ENCODE measurements at places on chromosomes 5 and 9.

DNA sequence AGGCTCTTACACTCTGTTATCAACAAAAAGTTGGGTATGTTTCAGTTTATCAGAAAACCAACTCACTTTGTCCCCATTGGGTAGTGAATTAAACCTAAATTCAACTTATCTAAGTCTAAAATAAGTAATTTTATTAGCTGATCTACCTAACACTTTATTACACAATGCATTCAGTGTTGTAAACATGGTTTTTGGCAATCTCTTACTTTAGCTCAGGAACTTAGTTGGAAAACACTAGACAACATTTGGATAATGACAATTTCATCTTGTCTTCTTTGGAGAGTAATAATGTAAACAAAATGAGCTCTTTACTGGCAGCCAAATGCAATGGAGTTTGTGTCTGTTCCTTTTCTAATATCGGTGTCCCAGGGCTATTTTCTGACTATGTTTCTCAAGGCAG is 33.0 kb downstream of the FGF10 start:
- no peak overlapping the region for H3K27ac ChIP-seq
- H3K4me1 ChIP-seq = no peaks in the 10 kb centered on the region
- no peaks in the 10 kb centered on the region for H3K27me3 ChIP-seq
- no peak overlapping the region for H3K4me3 ChIP-seq

GRCh38 chr5:95881833-95882232 is 59.3 kb upstream of the GLRX start:
- no peaks in the 10 kb centered on the region for H3K27me3 ChIP-seq
- peaks cover 3% of the 10 kb centered on the region for H3K4me1 ChIP-seq

GRCh38 chr9:137619240-137620047 is 639 bp downstream of the EHMT1 start:
- H3K4me1 ChIP-seq = peaks cover 42% of the 10 kb centered on the region
- H3K36me3 ChIP-seq = peaks cover 5% of the 10 kb centered on the region
- peak overlapping the region; percentile 94 for H3K27ac ChIP-seq

DNA sequence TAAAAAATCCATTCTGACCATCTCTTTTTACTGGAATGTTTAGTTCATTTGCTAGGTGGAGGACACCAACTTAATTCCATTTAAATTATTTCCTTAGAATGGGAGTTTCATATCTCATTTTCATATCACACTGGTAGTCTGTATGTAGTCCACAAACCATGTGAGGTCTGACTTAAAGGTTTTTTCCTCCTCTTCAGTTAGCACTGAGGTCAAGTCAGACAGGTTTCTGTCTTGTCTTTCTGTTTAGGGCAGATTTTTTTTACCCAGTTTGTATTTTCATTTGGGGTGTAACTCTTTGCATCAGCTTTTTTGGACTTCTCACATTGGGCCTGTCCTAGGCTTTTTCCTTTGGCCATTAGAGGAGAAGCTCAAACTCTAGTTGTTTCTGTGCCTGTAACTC is 75.3 kb downstream of the RANBP17 start:
- H3K4me3 ChIP-seq = no peak overlapping the region
- no peaks in the 10 kb centered on the region for H3K4me1 ChIP-seq
- H3K36me3 ChIP-seq = peaks cover 28% of the 10 kb centered on the region
- no peaks in the 10 kb centered on the region for H3K27me3 ChIP-seq

GRCh38 chr5:33824516-33825195 is 67.1 kb downstream of the ADAMTS12 start:
- H3K4me1 ChIP-seq = peaks cover 46% of the 10 kb centered on the region
- no peaks in the 10 kb centered on the region for H3K36me3 ChIP-seq
- H3K27me3 ChIP-seq = no peaks in the 10 kb centered on the region
- H3K4me3 ChIP-seq = no peak overlapping the region

DNA sequence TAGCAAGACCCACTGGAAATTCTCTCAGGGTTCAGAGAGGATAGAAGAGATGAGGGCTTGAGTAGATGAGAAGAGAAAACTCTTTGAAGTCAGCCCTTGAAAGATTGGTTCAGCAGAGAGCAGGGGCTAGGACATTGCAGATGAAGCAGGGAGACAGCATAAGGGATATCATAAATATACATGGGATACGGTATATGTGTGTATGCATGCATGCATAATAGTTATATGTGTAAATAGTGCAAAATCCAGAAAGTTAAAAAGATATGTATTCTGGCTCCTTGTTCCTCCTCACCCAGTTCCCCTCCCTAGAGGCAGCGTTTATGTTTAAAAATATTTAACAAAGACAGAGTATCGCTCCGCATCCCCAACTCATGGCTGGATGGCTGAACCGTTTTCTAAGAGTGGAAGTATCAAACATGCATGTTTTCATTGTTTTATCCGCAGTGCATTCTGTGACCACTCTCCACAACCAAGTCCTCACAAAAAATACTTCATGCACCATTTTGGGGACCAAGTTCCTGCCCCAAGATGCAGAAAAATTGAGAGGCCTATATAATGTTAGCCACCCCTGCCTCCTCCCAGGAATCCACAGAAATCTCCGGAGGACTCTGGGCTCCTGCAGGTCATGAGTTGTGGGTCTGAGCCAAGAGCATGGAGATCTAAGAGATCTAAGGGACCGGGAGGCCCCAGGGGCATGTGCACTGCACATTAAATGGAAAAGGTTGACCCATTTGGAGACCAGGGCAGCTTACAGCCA is 119.5 kb downstream of the MTX3 start:
- H3K27me3 ChIP-seq = peaks cover 25% of the 10 kb centered on the region
- no peak overlapping the region for H3K27ac ChIP-seq
- no peaks in the 10 kb centered on the region for H3K36me3 ChIP-seq
- no peak for DNase-seq

DNA sequence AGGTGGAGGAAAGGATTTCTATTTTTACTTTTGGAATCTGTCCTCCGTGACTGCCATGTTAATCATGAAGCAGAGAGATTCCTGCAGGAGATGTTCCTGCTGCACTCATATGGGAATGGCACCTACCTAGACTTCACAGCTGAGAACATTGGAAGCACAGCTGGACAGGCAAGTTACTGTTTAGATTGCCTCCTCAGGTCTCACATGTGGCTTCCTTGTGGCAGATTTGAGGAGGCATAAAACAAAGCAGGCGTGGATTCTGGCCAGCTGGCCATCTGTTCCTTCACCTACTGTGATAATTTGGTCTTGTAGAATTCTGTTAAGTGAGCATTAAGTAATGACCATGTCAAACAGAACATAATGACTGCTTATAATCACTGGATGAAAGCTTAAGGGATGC is 193.4 kb downstream of the EDIL3 start:
- H3K4me1 ChIP-seq = peaks cover 25% of the 10 kb centered on the region
- no peak for DNase-seq
- peak overlapping the region; percentile 64 for H3K27ac ChIP-seq
- no peak overlapping the region for H3K4me3 ChIP-seq

- H3K27ac ChIP-seq = no peak overlapping the region
- H3K4me1 ChIP-seq = peaks cover 1% of the 10 kb centered on the region
- no peaks in the 10 kb centered on the region for H3K27me3 ChIP-seq
Observed at GRCh38 chr5:94508461-94509148, 109.8 kb downstream of the KIAA0825 start.

DNA sequence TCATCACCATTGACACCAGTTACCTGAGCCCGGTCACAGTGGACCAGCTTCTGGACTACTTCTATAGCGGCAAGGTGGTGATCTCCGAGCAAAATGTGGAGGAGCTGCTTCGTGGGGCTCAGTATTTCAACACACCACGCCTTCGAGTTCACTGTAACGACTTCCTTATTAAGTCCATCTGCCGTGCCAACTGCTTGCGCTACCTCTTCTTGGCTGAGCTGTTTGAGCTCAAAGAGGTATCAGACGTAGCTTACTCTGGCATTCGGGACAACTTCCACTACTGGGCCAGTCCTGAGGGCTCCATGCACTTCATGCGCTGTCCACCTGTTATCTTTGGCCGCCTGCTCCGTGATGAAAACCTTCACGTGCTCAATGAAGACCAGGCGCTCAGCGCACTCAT is 520 bp downstream of the CCIN start:
- peaks cover 19% of the 10 kb centered on the region for H3K4me1 ChIP-seq
- H3K36me3 ChIP-seq = no peaks in the 10 kb centered on the region
- no peaks in the 10 kb centered on the region for H3K27me3 ChIP-seq

DNA sequence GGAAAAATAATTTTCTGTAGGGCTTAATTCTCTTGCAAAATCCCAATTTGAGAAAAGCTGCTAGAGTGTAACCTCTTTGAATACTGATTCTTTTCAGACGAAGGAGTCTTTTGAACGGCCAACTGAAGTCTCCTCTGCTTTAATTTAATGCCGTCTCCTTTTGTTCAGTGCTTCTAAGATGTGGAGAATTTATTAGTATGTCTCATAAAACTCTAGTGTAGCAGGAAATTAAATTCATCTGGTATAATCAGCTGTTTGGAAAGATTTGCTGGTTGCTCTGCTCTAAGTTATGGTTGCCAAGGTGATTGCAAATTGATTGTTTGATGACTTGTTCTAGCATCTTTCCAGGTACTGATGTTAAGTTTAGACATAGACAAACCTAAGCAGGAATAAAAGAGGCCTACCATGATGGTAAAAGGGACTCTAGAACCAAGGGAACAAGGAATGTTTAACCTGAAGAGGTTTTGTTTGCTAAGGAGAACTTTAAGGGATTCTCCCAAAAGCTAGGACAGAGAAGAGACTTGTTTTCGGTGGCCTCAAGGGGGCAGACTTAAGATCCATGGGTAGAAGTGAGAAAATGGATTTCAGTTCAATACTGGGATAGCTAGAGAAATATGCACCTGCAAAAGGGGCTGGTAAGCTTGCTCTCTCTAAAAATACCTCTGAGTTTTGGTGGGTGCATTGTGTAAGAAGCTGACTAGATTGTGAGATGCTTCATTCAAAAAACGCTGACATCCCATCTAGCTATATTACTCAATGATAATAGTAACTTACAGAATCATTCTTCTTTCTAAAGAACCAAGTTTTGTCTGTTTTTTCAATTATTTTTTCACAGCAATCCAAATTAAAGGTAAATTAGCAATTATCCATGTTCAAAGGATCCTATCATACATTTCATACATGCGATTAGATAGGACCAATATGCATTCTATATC is 5.7 kb upstream of the ADRB2 start:
- no peak for DNase-seq
- H3K4me1 ChIP-seq = peaks cover 11% of the 10 kb centered on the region
- no peaks in the 10 kb centered on the region for H3K36me3 ChIP-seq

- H3K36me3 ChIP-seq = peaks cover 4% of the 10 kb centered on the region
- peaks cover 40% of the 10 kb centered on the region for H3K4me1 ChIP-seq
- DNase-seq = no peak
- no peak overlapping the region for H3K27ac ChIP-seq
Observed at GRCh38 chr9:136081826-136082495, 13.1 kb downstream of the NACC2 start.
